NK-92 treated with Interleukin-12 subunit alpha and Interleukin-12 subunit beta, amount 100 ng/mL, for 24 hours (cell line): ENCODE measurements at places on chromosomes 1 and 21.

DNA sequence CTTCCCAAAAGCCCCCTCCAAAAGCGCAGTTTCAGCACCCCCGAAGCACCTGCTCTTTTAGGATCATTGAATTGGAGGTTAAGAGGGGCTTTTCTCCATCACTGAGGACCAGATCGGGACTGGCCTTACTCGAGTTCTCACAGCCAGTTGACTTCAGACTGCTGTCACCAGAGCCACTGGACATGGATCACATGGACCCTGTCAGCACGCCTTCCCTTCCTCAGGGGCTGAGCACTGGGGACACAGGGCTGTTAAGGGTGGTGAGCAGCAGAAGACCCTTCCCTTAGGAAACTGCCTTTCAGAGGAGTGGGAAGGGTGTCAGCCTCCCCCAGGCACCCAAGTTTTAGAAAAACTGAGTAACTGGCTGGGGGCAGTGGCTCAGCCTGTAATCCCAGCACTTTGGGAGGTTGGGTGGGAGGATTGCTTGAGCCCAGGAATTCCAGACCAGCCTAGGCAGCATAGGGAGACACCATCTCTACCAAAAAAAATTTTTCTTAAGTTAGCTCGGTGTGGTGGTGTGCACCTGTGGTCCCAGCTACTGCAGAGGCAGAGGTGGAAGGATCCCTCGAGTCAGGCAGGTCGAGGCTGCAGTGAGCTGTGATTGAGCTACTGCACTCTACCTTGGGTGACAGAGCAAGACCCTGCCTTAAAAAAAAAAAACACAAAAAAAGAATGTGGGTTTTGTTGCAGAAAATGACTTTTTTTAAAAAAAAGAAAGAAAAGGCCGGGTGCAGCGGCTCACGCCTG, 584 bp upstream of the FGR start:
- no peak for DNase-seq

DNA sequence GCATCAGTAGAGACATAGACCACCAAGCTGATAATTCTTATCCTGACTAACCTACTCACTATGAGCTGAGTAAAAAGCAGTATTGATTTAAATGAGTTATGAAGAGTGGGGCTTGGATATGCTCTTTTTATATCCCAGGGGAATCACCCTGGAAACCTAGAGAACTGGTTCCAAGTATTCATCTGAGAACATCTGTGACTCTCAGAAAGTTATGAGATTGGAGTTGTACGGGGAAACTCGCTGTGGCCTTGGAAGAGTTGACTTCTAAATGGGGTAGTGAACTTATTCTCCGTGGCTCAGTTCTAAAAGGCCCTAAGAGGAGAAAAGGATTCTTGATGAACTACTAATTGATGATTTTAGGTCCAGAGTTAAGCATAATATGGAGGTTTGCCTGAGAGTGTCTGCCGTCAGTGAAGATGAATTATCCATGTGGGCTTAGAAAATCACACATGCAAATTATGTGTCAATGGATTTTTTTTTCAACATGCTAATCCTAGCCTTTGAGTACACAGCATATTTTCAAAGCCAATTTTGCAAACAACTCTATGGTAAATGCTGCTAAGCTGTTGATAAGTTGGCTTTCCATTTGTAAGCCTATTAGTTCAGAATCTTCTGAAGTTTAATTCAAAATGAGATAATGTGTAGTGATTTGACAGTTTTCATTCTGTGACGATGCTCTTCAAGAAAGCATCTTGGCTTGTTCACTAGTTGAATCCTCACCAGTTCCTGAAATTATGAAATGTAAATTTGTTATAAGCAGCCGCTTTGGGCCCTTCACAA, 122.7 kb downstream of the FGGY start:
- no peak for DNase-seq

GRCh38 chr1:20150326-20150705, 11.2 kb downstream of the PLA2G2F start:
- DNase-seq = no peak

GRCh38 chr1:167663002-167663772, 33.2 kb downstream of the RCSD1 start:
- no peak for DNase-seq

- no peak for DNase-seq
These were observed 54.2 kb downstream of the DRAM2 start for GRCh38 chr1:111085676-111086075.

- no peak for DNase-seq
These were observed 22.4 kb upstream of the NTPCR start for GRCh38 chr1:232927830-232928505.

DNA sequence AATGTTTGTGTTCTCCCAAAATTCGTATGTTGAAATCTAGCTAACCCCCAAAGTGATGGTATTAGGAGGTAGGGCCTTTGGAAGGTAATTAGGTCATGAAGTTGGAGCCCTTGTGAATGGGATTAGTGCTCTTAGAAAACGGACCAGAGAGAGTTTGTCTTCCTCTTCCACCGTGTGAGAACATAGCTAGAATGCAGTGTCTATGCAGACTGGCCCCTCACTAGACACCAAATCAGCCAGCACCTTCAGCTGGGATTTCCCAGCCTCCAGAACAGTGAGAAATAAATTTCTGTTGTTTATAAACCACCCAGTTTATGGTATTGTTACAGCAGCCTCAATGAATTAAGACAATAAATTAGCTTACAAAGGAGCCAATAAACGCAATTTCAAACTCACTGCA, 58.0 kb downstream of the KIAA0319L start:
- DNase-seq = no peak

DNA sequence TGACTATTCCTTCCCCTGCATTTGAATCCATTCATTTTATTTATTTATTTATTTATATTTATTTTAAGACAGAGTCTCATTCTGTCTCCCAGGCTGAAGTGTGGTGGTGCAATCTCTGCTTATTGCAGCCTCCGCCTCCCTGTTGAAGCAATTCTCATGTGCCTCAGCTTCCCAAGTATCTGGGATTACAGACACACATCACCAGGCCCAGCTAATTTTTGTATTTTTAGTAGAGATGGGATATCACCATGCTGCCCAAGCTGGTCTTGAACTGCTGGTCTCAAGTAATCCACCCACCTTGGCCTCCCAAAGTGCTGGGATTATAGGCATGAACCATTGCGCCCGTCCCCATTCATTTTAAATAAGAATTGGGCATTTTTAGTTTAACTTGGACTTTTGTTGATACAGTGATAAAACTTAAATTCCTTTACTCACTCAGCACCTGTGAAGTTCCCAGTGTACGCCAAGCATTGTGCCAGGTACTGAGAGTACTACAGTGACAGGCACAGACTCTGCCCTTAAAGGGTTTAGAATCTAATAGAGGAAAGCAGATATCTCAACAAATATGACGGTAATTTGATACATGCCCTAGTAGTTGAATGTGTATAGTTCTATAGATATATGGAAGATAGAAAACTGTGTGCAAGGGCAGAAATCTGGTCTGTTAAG, 90.5 kb downstream of the PTPRC start:
- DNase-seq = no peak

DNA sequence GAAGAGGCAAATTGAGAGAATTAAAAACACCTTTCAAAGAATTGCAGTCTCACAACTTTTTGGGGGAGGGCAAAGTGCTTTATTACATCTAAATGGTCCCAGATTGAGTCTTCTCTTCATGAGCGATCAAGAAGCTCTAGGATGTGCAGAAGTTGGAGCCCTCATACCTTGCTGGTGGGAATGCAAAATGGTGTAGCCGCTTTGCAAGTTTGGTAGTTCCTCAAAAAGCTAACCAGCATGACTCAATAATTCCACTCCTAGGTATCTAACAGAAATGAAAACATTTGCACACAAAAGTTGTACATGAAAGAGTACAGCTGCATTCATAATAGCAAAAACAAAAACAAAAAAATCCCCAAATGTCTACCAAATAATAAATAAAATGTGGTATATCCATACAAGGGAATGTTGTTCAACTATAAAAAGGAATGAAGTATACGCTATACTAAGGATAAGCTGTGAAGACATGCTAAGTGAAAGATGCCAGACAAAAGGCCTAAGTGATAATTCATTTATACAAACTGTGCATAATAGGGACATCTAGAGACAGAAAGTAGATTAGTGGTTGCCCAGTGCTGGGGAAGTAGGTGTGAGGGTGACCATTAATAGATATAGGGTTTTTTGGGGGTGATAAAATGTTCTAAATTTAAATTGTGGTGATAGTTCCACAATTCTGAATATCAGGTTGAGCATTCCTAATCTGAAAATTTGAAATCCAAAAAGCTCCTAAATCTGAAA, 55.2 kb downstream of the SELENOF start:
- DNase-seq = no peak

GRCh38 chr1:81097860-81098259, 702.9 kb upstream of the ADGRL2 start:
- no peak for DNase-seq

- peak; percentile 16 for DNase-seq
These were observed 14.0 kb downstream of the GPA33 start for GRCh38 chr1:167076136-167076710.

DNA sequence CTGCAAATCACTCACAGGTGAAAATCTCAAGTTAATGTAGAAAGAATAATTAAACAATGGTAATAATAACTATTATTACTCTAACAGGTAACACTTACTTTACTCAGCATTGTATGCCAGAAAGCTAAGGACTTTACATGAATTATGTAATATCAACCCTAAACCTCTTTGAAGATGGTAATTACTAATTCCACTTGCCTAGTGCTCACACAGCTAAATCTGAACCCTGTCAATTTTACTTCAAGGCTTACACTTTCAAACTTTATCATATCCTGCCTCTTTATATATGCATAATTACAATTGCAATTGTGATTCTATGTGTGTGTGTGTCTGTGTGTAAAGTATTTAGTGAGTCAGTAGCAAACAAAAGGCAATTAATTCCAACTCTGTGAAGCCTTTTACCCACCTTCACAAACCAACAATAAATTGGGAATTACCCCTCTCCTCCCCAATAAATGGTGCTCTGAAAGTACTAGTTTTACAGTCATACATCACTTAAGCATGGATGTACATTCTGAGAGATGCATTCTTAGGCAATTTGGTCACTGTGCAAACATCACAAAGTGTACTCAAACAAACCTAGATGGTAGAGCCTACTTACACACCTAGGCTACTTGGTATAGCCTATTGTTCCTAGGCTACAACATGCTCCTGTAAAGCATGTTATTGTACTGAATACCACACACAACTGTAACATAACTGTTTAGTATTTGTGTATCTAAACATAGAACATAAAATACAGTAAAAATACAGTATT, 5.9 kb downstream of the ZNF644 start:
- no peak for DNase-seq

DNA sequence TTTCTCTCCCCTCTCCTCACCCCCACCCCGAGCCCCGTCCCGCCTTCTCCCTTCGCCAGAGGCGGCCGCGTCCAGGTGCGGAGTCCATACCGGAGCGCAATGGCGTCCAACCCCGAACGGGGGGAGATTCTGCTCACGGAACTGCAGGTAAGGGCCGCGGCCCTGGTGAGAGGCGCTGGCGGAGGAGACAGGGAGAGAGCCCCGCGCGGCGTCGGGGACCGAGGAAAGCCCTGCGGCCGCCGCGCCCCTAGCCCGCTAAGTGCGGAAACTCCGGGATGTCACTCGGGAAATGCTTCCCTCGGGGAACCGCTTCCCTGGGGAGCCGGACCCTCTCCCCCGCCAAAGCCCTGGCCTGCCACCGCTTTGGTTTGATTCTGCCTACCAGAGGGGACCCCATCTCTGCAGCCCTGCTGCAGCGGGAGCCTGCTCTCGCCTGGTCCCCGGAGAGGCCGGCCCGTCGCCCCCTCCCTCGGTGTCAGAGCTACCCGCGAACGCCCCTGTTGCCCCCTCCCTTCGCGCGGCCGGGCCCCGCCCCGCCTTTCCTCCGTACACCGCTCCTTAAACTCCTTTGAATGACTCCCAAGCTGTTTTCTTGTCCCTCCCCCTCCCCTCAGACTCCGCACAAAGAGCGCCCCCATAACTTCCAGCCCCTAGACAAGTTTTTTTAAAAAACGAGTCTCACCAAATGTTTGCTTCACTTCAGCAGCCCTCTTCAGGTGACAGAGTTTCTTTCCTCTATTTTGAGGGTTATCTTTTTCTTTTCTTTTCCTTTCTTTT, 597 bp downstream of the PKN2 start:
- DNase-seq = peak; percentile 76

- no peak for DNase-seq
These were observed 5.9 kb upstream of the MTFR1L start for GRCh38 chr1:25813734-25814471.

DNA sequence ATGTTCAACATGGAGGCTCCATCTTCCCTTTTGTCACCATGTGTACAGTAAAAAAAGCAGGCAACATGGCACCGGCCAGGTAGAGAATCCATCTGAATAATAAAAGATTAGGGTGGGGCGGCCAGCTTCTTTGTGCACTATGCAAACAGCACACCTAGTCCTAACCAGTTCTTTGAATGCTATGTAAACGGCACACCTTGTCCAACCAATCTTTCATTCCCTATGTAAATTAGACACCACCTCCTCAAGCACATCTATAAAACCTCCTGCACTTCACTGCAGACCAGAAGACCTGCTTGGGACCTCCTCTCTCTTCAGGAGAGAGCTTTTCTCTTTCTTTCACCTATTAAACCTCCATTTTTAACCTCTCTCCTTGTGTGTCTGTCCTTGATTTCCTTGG, 28.2 kb downstream of the TFB2M start:
- DNase-seq = no peak

DNA sequence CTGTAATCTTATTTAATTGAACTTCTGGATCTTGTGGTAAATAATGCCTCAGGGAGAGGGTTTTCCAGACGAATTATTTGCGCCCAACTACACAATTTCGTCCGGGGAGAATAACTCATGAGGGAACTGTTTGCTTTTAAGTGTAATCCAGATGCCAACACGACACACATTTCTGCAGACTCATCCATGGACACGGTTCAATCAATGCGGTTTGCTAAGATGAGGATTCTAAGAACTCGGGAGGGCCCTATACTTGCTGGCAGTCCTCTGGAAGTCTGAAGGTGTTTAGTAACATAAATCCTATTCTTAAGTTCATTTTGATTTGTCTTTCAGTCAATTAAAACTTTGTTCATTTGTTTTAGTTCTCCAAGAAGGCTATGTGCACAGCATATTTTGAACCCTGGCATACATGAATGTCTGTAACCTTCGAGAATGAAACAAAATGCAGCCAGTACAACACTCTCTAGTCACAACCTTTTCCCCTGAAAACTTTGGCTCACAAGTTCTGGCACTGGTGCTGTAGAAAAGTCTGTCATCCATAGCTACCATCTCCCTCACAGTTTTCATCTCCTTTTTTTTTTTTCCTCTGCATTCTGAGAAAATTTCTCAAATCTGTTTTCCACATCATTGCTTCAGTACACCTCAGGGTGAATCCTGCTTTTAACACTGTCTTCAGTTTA, 38.8 kb downstream of the DIPK1A start:
- no peak for DNase-seq

DNA sequence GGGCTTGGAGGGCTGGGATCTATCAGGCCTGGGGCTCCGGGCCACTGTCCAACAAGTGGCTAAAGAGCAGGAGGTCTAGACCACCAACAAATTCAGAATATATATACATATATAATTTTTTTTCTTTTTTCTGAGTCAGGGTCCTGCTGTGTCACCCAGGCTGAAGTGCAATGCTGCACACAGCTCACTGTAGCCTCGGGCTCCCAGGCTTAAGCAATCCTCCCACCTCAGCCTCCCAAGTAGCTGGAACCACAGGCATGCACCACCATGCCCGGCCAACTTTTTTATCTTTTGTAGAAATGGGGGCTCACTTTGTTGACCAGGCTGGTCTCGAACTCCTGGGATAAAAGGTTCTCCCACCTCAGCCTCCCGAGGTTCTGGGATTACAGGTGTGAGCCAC, 6.8 kb upstream of the LAPTM5 start:
- DNase-seq = no peak
